ENCODE measurements at places on chromosomes 3 and 15. TPM values are rescaled to one million over a fixed set of nuclear protein-coding genes. Genes with fewer than 3 reads are reported as not detected.

TMCO5A gene
- total RNA-seq: not detected

BCL2A1 gene
- total RNA-seq: 5.9 TPM

ECT2 gene
- 14.6 TPM for total RNA-seq

GRCh38 chr3:65149877-65150276, 462.1 kb upstream of the ADAMTS9 start:
- no peak for DNase-seq

DNA sequence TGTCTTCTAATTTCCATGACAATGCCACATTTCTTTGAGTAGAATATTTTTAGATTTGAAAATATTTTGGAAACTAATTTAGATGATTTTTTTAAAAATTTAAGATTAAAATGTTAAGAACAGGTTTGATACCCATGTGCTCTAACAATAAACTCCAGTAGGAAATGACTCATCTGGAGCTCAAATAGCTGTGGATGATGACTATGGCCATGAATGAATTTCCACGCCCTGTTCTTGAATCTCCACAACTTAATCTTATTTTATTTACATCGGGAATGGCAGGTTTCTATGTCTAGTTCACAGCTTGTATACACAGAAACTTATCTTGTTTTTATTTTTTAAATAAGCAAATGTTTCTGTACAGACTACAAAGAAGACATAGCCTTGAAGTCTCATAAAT, 726.8 kb downstream of the NAALADL2 start:
- DNase-seq: peak; percentile 81

GRCh38 chr3:164155400-164155799, 922.9 kb downstream of the SI start:
- DNase-seq: no peak
